ENCODE measurements at places on chromosomes 16 and 17.
A peak's percentile ranks its signal among the peaks of the same experiment; 100 is the strongest.

- no peak overlapping the region for H3K4me3 ChIP-seq
- peak overlapping the region; percentile 57 for H3K27ac ChIP-seq
- H3K27me3 ChIP-seq = no peaks in the 10 kb centered on the region
- DNase-seq = no peak
- peaks cover 14% of the 10 kb centered on the region for H3K4me1 ChIP-seq
Observed at GRCh38 chr17:32479074-32479617, 7.6 kb upstream of the CDK5R1 start.

DNA sequence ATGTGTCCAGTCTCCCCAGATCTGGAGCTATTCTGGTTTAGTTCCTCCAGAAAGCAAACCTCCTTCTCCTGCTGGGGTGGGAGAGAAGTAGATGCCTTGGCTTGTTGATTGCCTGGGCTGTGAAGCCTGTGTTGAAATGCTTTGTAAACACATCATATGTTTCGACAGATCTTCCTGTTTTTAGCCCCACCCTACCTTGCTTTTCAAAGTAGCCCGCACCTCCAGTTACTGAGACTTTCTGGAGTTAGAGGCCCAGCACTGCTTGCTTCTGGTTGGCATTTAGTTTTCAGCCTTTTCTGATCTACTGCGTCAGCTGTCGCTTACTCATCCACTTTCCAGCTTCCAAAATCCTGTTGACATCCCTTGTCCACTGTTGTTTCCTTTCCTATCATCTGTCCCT lies 17.9 kb upstream of the NDEL1 start:
- peaks cover 13% of the 10 kb centered on the region for H3K27me3 ChIP-seq
- peaks cover 6% of the 10 kb centered on the region for H3K4me1 ChIP-seq
- no peak overlapping the region for H3K4me3 ChIP-seq
- no peak for DNase-seq
- H3K36me3 ChIP-seq = no peaks in the 10 kb centered on the region
- no peak overlapping the region for H3K27ac ChIP-seq

DNA sequence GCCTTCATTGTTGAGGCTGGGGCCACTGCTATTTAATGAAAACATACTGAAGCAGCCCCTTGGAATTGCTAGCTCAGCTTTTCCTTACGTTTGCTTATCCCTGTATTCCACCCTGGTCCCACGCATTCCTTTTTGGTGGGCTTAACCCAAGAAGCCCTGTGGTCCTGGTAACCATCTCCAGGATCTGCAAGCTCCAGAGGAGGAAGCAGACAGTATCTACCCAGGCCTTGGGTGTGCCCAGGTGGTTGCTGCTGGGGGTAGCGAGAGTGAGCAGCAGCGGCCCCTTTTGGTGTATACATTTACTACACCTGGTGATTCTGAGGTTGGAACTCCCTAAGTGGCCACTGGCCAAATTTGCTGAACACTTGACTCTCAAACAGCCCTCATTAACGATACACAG lies 97.7 kb downstream of the CBLN1 start:
- peak; percentile 7 for DNase-seq
- no peak overlapping the region for H3K27ac ChIP-seq
- H3K27me3 ChIP-seq = peaks cover 7% of the 10 kb centered on the region
- H3K36me3 ChIP-seq = no peaks in the 10 kb centered on the region
- H3K4me1 ChIP-seq = no peaks in the 10 kb centered on the region

DNA sequence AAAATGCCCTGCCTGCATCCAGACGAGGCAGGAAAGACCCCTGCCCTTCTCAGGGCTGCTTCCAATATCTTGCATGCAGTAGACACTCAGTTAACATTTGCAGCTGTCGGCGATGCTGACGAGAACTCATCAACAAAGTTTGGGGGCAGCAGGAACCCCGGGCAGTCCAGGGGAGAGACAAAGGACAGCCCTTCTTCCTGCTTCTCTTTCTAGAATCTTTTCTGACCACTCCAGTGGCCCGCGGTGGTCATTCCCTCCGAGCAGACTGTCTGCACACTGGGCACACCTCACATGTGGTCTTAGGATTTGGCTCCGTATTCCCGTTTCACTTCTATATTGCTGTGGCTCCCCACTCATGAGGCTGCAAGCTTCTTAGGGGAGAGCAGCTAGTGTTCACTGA lies 31.0 kb upstream of the MFSD6L start:
- no peaks in the 10 kb centered on the region for H3K4me1 ChIP-seq
- no peaks in the 10 kb centered on the region for H3K27me3 ChIP-seq
- H3K36me3 ChIP-seq = no peaks in the 10 kb centered on the region
- no peak overlapping the region for H3K4me3 ChIP-seq
- no peak for DNase-seq
- H3K27ac ChIP-seq = no peak overlapping the region

GRCh38 chr16:50644729-50645128 lies 36.4 kb downstream of the SNX20 start:
- H3K4me1 ChIP-seq = peaks cover 2% of the 10 kb centered on the region
- H3K27me3 ChIP-seq = no peaks in the 10 kb centered on the region
- H3K4me3 ChIP-seq = no peak overlapping the region
- peak; percentile 67 for DNase-seq

DNA sequence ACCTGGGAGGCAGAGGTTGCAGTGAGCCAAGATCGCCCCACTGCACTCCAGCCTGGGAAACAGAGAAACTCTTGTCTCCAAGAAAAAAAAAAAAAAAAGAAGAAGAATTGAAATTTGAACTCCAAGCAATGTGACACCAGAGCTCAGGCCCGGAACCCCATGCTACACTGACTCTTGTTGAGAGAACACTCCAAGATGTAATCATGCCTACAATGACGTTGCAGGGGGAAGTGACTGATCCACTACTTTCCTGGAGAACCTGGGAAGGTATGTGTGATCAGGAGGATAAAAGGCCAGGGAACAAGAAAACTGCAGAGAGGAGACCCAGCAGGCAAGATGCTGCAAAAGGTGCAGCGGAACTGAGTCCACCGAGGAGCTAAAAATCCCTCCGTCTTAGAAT lies 57.9 kb downstream of the ADCY9 start:
- peaks cover 18% of the 10 kb centered on the region for H3K36me3 ChIP-seq
- no peak overlapping the region for H3K4me3 ChIP-seq
- H3K27me3 ChIP-seq = no peaks in the 10 kb centered on the region
- peaks cover 19% of the 10 kb centered on the region for H3K4me1 ChIP-seq
- DNase-seq = no peak

GRCh38 chr17:79933863-79934652 lies 94.8 kb upstream of the CBX4 start:
- H3K27ac ChIP-seq = no peak overlapping the region
- peak; percentile 46 for DNase-seq
- H3K36me3 ChIP-seq = no peaks in the 10 kb centered on the region
- H3K4me1 ChIP-seq = peaks cover 46% of the 10 kb centered on the region
- peaks cover 15% of the 10 kb centered on the region for H3K27me3 ChIP-seq

DNA sequence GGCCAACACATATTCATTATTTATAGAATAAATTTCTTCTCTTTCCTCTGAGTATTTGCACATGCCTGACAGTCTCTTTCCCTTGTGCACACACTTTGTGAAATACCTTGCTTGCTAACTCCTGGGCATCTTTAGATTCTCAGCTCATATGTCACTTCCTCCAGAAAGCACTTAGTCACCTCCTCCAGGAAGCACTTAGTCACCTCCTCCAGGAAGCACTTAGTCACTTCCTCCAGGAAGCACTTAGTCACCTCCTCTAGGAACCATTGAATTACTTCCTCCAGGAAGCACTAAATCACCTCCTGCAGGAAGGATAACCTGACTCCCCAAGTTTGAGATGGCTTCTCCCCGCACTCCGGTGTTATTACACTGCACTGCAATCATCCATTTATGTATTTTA lies 462.5 kb upstream of the EEF2KMT start:
- H3K27ac ChIP-seq = no peak overlapping the region
- no peaks in the 10 kb centered on the region for H3K36me3 ChIP-seq
- H3K4me1 ChIP-seq = peaks cover 4% of the 10 kb centered on the region
- peaks cover 2% of the 10 kb centered on the region for H3K27me3 ChIP-seq
- H3K4me3 ChIP-seq = no peak overlapping the region
- peak; percentile 23 for DNase-seq

- no peaks in the 10 kb centered on the region for H3K4me1 ChIP-seq
- H3K36me3 ChIP-seq = no peaks in the 10 kb centered on the region
- H3K27ac ChIP-seq = no peak overlapping the region
- no peak overlapping the region for H3K4me3 ChIP-seq
- no peak for DNase-seq
- H3K27me3 ChIP-seq = no peaks in the 10 kb centered on the region
Observed at GRCh38 chr16:72256398-72257066, 84.6 kb upstream of the PMFBP1 start.

DNA sequence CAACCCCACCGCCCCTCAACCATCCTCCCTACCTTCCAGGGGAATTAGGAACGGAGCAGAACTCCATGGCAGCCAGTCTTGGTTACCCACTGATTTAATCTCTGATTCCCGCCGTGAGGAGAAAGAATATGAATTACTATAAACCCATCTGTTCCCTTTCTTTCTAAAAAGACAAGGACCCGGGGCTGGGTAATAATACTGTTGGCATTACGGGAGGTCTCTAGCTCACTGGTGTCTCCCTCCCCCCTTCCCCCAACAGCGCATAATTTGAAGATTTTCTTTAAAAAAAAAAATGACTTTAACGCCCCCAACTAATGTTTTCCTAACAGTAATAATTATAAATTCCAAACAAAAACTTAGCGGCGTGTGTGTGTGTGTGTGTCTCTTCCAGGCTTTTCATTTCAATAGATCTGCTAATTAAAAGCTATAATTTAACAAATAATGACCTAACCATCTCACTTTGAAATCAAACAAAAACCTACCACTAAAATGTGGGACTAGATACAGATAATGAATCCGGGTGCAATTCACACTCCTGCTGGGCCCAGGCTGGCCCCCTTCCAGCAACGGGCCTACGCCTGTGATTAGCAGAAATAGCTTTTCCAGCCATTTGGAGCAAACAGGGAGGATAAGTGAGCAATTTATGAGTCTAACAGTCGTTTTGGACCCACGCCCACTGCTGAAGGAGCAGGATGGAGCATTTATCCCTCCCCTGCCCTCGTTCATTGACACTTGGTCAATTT lies 18.2 kb upstream of the BHLHA9 start:
- no peaks in the 10 kb centered on the region for H3K36me3 ChIP-seq
- no peak overlapping the region for H3K4me3 ChIP-seq
- no peaks in the 10 kb centered on the region for H3K27me3 ChIP-seq
- DNase-seq = no peak
- H3K27ac ChIP-seq = no peak overlapping the region

GRCh38 chr16:89292443-89293078 lies 75.1 kb downstream of the ZNF778 start:
- DNase-seq = no peak
- peak overlapping the region; percentile 50 for H3K27ac ChIP-seq
- no peak overlapping the region for H3K4me3 ChIP-seq
- peaks cover 14% of the 10 kb centered on the region for H3K36me3 ChIP-seq

- H3K27ac ChIP-seq = no peak overlapping the region
- peak; percentile 79 for DNase-seq
- peaks cover 20% of the 10 kb centered on the region for H3K4me1 ChIP-seq
- H3K36me3 ChIP-seq = no peaks in the 10 kb centered on the region
- H3K27me3 ChIP-seq = peaks cover 20% of the 10 kb centered on the region
- no peak overlapping the region for H3K4me3 ChIP-seq
Observed at GRCh38 chr16:68445458-68445857, 2.9 kb downstream of the SMPD3 start.

DNA sequence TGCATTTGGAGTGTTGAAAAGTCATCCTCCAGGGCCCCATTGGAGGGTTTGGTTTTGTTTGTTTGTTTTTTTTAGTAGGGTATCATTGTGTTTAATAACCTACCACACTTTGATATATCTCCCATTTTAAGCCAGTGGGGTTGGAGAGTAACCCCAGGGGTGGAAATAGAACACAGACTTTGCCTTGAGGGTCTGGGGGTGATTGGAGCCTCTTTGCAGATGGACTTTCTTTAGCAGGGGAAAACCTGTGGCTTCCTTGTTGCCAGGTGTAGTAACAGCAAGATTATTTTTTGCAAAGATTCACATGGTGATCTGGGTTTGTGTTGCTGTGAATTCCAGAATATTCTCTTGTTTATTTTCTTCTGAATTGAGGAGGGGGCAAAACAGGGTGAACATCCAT lies 1.5 kb downstream of the ABCC1 start:
- peak overlapping the region; percentile 96 for H3K27ac ChIP-seq
- H3K4me3 ChIP-seq = peak overlapping the region; percentile 95
- H3K27me3 ChIP-seq = no peaks in the 10 kb centered on the region
- H3K4me1 ChIP-seq = peaks cover 56% of the 10 kb centered on the region
- DNase-seq = no peak
- peaks cover 10% of the 10 kb centered on the region for H3K36me3 ChIP-seq

GRCh38 chr16:81700071-81700779 lies 78.9 kb upstream of the PLCG2 start:
- no peak for DNase-seq
- no peaks in the 10 kb centered on the region for H3K36me3 ChIP-seq
- no peak overlapping the region for H3K4me3 ChIP-seq
- no peaks in the 10 kb centered on the region for H3K4me1 ChIP-seq
- H3K27ac ChIP-seq = peak overlapping the region; percentile 32
- H3K27me3 ChIP-seq = no peaks in the 10 kb centered on the region

DNA sequence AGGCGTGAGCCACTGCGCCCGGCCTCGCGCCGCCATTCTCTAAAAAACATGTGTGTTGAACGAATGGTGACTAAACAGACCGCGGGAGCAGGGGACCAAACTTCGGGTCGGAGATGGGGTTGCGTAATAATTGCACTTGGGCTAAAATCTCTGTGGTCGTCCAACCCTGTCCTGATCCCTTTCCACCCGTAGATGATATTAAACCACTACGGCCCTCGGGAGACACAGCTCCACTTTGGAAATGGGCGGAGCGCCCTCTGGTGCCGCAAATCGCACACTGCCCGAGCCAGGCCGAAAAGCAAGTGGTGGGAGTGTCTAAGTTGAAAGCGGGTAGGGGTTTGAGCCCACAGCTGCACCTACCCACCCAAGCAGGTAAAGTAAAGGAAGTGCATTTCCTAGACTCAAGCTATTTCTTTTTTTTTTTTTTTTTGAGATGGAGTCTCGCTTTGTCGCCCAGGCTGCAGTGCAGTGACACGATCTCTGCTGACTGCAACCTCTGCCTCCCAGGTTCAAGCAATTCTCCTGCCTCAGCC lies 17.0 kb downstream of the CAVIN1 start:
- H3K27ac ChIP-seq = no peak overlapping the region
- H3K27me3 ChIP-seq = no peaks in the 10 kb centered on the region
- DNase-seq = peak; percentile 90
- peaks cover 22% of the 10 kb centered on the region for H3K4me1 ChIP-seq
- no peak overlapping the region for H3K4me3 ChIP-seq
- no peaks in the 10 kb centered on the region for H3K36me3 ChIP-seq

GRCh38 chr16:1548233-1548632 lies 14.8 kb downstream of the TMEM204 start:
- H3K4me3 ChIP-seq = no peak overlapping the region
- peaks cover 70% of the 10 kb centered on the region for H3K4me1 ChIP-seq
- peaks cover 9% of the 10 kb centered on the region for H3K36me3 ChIP-seq
- no peak for DNase-seq
- H3K27me3 ChIP-seq = no peaks in the 10 kb centered on the region
- H3K27ac ChIP-seq = peak overlapping the region; percentile 59

- DNase-seq = peak; percentile 3
- H3K4me1 ChIP-seq = peaks cover 90% of the 10 kb centered on the region
- H3K27me3 ChIP-seq = no peaks in the 10 kb centered on the region
- peak overlapping the region; percentile 60 for H3K4me3 ChIP-seq
Observed at GRCh38 chr17:67449065-67449464, 72.0 kb downstream of the PITPNC1 start.

GRCh38 chr16:6771956-6772355 lies 560.7 kb upstream of the RBFOX1 start:
- no peaks in the 10 kb centered on the region for H3K36me3 ChIP-seq
- H3K27me3 ChIP-seq = no peaks in the 10 kb centered on the region
- DNase-seq = no peak
- no peaks in the 10 kb centered on the region for H3K4me1 ChIP-seq
